ENCODE measurements at places on chromosomes 7 and 10.
A peak's percentile ranks its signal among the peaks of the same experiment; 100 is the strongest.

DNA sequence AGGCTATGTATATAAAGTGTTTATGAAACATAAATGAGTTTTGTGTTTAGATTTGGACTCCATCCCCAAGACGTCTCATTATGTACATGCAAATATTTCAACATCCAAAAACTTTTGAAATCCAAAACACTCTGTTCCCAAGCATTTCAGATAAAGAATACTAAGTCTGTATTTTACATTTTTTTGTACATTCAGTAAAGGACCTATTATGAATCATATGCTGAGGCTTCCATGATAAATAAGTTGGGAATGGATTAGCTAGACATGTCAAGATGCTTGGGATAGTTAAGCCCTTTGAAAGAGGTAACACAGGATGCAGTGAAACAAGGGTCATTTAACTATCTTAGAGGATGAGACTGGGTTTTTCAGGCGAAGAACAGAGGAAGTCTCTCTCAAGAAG, 262.9 kb downstream of the SNX13 start:
- DNase-seq: no peak

GRCh38 chr7:115838829-115839228, 191.7 kb downstream of the TFEC start:
- DNase-seq: no peak

- DNase-seq: no peak
Observed at GRCh38 chr10:70908406-70909296, 20.3 kb upstream of the PCBD1 start.

DNA sequence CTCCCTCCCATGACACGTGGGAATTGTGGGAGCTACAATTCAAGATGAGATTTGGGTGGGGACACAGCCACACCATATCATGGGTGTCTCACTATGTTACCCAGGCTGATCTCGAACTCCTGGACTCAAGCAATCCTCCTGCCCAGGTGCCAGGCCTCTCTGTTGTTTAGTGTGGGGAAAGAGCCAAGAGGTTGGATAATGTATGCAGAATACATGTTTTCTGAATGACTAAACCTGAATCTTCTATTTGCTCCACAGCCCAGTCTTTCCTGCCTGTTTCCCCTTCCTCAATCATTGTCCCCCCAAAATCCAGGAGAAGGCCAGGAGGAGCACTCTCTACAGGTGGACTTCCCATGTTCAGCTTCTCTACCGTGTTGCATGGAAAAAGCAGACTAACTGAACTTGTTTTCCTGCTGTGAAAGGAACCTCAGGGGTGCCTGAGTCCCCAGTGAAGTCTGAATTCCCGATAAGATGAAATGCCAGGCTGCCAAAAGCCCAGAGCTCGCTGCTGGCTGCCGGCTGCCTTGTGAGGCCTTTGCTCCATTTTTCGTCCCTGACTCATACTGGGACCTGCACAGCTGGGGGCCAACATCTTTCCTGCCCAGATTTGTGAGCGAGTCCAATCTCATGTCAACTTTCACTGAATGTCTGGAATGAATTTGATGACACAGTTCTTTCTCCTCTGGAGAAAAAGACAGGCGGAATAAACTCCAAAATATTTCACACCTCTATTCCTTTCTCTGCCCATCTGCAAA, 588.0 kb downstream of the CALN1 start:
- DNase-seq: no peak

- no peak for DNase-seq
Observed at GRCh38 chr10:19826712-19827111, 10.5 kb downstream of the PLXDC2 start.

- no peak for DNase-seq
Observed at GRCh38 chr10:107834706-107835105, 670.2 kb upstream of the SORCS1 start.

- no peak for DNase-seq
Observed at GRCh38 chr7:158450476-158451124, 137.0 kb downstream of the PTPRN2 start.

DNA sequence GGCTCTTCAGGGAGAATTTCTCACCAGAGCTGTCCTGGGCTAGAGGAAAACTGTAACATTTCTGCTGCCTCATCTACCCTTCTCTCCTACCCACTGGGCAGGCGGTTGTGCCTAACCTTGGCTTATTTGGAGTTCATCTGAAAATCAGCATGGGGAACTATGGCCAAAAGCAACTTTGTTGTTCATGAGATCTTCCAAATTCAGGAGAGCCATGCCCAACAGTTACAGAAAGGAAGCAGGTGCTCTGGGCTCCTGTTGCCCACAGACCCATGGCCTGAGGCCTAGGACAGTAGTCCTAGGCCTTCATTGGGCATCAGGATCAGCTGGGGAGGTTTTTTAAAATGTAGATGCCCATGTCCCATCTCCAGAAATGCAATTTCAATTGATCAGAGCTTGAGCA, 85.2 kb downstream of the GRID1 start:
- DNase-seq: no peak

GRCh38 chr10:46077141-46077554, 31.1 kb upstream of the MSMB start:
- no peak for DNase-seq

GRCh38 chr7:137399827-137400823, 56.6 kb upstream of the PTN start:
- DNase-seq: no peak

GRCh38 chr7:100396421-100396982, 23.2 kb downstream of the PILRA start:
- peak; percentile 23 for DNase-seq

DNA sequence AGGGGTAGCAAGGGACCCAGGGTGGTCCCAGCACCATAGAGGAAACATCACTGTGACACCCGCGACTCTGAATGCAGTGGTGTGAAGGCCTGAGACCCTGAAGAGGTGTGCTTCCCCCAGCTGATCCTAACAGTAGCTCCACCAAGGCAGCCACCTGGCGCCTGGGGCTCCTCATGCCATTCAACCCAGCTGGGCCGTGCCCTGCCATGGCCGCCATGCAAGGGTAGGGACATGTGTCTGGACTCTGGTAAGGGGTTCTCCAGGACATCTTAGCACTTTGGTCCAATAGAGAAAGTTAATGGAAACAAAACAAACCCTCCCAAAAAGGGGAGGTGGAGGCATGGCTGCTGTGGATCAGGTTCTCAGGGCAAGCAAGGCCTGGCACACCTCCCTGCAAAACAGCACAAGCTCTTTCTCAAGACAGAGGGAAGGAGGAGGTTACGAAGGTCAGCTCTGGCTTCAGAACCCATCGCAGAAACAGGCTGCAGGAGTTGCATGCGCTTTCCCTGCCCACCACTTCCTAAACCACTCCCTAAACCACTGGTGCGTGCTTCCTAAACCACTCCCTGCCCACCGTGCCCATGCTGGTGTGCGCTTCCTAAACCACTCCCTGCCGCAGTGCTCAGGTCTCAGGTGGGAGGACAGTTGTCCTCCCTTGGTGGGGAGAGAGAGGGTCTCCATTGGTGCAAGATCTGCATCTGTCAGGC, 108.7 kb downstream of the LARP4B start:
- no peak for DNase-seq

DNA sequence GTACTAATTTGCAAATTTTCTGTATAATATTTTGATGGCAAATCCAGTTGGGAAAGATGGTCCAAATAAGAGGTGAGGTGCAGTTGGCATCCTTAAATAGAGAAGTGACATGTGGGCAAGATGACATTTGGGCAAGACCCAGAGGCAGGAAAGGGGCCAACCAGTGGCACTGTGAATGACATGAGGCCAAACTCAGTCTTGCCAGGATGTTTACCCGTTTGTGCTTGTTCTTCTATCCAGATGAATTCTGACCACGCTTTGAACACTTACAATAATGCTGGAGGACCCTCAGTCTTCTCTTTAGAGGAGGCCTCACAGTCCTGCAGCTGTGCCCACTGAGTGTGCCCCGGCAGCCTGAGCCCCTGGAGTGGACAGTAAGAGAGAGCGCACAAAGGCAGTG, 45.1 kb downstream of the KCNMA1 start:
- DNase-seq: no peak

- peak; percentile 44 for DNase-seq
Observed at GRCh38 chr10:125149036-125149679, 11.2 kb downstream of the CTBP2 start.

DNA sequence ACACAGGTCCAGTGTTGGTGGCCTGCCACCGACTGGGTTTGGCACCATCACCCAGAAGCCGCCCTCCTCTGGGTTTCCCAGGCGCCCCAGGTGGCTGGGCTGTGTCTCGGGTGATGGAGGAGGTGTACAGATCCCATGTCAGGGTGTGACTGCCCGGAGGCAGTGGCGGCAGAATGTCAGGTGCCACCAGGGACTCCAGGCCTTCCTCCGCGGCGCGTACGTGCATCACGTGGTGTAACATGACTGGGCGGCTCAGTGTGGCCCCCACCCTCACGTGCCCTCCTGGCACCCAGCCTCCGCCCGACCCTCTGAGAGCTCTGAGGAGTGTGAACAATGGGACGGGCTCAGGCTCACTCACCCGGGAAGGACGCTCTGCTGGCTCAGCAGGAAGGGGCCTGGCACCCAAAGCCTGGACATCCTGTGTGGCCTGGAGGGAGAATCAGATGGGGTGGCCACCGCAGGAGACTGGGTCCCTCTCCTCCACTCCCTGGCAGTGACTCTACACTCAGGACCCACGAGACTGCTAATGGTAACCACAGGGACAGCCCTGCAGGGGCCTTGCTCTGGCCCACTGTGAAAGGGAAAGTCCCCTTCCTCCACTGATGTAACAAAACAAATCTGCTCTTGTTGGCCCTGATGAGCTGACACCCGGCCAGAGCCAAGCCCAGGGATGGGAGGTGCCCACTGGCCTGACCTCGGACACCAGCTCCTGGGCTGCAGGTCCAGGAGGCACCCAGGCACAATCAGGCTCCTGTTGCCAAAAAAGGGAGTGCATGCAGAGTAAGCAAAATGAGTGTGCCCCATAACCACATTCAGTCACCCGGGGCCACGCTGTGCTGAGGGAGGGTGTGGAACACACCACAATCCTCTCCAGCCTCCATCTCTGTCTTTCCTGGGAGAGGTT, 164.8 kb downstream of the PRKAG2 start:
- DNase-seq: no peak

DNA sequence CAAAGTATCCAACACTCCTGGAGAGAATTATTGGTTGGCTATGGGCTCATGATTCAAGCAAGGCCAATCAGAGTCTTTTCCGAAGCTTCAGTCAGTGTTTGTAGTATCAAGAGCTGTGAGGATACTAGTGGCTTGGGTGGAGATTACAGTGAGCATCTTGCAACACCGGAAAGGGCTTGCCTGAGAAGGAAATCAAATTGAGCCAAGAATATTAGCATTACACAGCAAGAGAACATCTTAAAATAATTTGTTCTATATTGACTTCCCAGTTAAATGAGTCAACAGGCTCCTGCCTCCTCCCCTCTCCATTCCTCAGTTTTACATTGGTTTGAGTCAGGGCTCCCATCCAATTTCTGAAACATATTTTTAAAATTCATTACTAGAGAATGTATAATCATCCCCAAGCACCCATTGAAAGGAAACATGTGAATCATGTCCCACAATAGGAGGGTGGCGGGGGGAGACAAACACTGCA, 127.4 kb downstream of the ELAPOR2 start:
- DNase-seq: no peak

- no peak for DNase-seq
Observed at GRCh38 chr7:81736091-81736490, 33.8 kb downstream of the HGF start.

GRCh38 chr7:100865938-100866728, 1.1 kb upstream of the TRIP6 start:
- DNase-seq: no peak

DNA sequence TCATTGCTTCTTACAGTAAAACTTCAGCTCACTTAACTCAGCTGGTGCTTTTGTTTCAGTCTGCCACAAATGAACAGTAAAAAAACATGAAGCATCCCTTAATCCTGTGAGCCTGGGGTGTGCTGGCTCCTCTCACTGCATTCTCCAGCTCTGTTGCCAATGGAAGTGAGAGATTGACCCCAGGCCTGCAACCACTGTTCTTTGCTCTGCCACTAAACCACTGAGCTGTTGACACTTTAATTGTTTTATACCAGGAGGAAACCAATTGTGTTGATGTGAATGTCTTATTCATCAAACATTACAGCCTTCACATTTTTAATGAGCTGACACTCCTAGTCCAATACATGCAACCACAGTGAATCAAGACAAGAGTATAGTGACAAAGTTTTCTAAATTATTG, 69.4 kb upstream of the FZD1 start:
- no peak for DNase-seq

DNA sequence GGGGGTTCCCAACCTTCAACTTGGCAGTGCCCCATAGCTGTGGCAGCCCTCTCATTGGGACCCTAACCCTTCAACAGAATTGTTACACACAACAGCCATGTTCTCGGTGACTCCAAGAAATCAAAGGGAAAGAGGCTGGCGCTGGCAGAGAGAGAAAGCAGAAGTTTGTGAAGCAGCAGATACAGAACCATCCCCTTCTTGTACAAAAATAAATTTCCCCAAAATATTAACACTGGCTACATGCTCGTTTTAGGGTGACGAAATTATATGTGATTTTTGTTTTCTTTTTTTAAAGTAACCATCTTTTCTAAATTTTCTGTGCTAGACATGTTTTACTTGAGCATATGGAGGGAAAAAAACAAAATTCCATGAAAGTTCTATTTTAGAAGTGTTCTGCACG, 45.2 kb upstream of the SAMD8 start:
- DNase-seq: no peak

- no peak for DNase-seq
Observed at GRCh38 chr7:31027161-31027965, 24.7 kb upstream of the ADCYAP1R1 start.

- DNase-seq: no peak
Observed at GRCh38 chr10:74677951-74678350, 148.4 kb upstream of the KAT6B start.

DNA sequence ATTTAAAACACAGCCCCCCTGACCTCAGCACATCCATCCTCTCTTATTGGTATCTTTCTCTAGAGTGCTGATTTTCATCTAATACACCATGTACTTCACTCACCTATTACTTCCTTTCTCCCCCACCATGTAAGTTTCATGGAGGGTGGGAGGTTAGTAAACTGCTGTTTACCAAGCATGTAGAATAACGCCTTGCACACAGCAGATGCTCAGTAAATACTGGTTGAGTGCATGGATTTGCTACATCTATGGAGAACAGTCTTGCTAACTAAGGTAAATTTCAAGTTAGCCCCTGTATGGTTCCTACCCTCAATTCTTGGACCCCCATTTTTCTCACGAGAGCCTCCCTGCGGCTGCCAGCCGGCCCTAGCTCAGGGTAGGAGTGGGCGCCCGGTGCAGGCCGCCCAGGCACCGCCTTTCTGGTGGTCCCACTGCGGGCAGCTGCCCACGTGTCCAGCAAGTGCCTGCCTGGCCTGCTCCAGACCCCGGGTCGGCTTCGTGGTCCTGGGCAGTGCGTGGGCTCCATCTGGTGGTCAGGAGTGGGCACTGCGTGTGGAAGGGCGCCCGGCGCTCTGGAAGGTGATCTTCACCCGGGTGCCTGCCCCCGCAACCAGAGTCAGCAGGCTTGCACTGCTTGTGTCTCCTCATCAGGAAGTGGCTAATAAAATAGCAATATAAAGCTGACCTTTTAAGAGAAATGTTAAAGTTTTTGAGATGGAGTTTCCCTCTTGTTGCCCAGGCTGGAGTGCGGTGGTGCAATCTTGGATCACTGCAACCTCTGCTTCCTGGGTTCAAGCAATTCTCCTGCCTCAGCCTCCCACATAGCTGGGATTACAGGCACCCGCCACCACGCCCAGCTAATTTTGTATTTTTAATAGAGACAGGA, 63.4 kb upstream of the DNAJB6 start:
- DNase-seq: peak; percentile 73

- DNase-seq: no peak
Observed at GRCh38 chr10:62036186-62037081, 134.9 kb downstream of the ARID5B start.

All from CD4-positive, alpha-beta T cell (primary cell).